CD4-positive, alpha-beta memory T cell (primary cell): ENCODE measurements at places on chromosomes 4 and X. TPM values are rescaled to one million over a fixed set of nuclear protein-coding genes. Genes with fewer than 3 reads are reported as not detected.

GRCh38 chr4:10239982-10240654 is 123.5 kb upstream of the WDR1 start:
- no peaks in the 10 kb centered on the region for H3K36me3 ChIP-seq
- no peak overlapping the region for H3K27ac ChIP-seq
- DNase-seq: no peak

DNA sequence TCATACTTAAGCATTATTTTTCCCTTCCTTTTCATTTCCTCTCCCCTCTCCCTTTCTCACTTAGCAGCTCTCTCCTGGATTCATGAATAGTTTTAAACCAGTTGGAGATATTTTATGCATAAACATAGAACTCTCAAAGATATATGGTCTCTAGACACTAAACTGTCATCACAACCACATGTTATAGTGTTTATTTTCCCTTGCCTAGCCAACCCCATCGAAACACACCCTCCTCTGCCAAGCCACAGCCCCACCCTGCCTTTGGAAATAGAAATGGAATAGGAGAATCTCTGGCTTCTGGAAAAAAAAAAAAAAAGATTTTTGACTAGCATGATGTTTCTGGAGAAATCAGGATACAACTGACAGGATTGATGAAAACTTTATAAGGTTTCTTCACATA is 64.8 kb upstream of the RBPJ start:
- H3K27me3 ChIP-seq: no peaks in the 10 kb centered on the region
- no peak for DNase-seq
- H3K4me1 ChIP-seq: no peaks in the 10 kb centered on the region

The GYG2 gene
- not detected for total RNA-seq

The CYTL1 gene
- not detected for total RNA-seq

The RIPPLY1 gene
- total RNA-seq: not detected

The TEX11 gene
- not detected for total RNA-seq
